Stimulated activated CD8-positive, alpha-beta memory T cell treated with anti-CD3 and anti-CD28 coated beads, Interleukin-4, amount 100 ng/mL, for 4 hours (primary cell): ENCODE measurements at places on chromosomes 11 and 22.

- no peak for DNase-seq
Measured at GRCh38 chr11:124307093-124307492, 6.7 kb downstream of the OR8D1 start.

- no peak for DNase-seq
Measured at GRCh38 chr11:122779047-122779629, 59.2 kb upstream of the CRTAM start.

- no peak for DNase-seq
Measured at GRCh38 chr11:78081583-78081982, 1.9 kb upstream of the NDUFC2 start.

DNA sequence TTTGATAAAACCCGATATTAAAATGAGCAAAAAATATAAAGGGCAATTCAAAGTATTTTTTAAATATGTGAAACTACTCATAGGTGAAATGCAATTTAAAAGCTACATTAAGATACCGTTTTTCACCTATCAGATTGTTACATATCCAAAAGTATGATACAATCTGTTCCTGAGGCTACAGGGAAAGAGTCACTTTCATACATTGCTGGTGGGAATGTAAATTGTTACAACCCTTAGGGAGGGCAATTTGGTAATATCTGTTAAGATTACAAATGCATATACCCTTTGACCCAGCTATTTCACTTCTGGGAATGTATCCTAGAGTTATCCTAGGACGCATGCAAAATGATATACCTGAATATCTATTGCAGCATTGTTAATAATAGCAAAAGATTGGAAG is 132.1 kb downstream of the BLID start:
- no peak for DNase-seq
